Activated B cell treated with CpG ODN at 0.5 μM for 24 hours (primary cell): ENCODE measurements at places on chromosomes 5 and 9.

- peaks cover 63% of the 10 kb centered on the region for H3K4me1 ChIP-seq
- H3K36me3 ChIP-seq = peaks cover 44% of the 10 kb centered on the region
- H3K4me3 ChIP-seq = no peak overlapping the region
- H3K27me3 ChIP-seq = no peaks in the 10 kb centered on the region
- H3K27ac ChIP-seq = peak overlapping the region; percentile 7
- no peak for DNase-seq
Observed at GRCh38 chr5:56856541-56857178, 41.3 kb downstream of the MAP3K1 start.

- no peak overlapping the region for H3K4me3 ChIP-seq
- H3K36me3 ChIP-seq = no peaks in the 10 kb centered on the region
- H3K27ac ChIP-seq = no peak overlapping the region
- H3K27me3 ChIP-seq = peaks cover 30% of the 10 kb centered on the region
- no peaks in the 10 kb centered on the region for H3K4me1 ChIP-seq
- no peak for DNase-seq
Observed at GRCh38 chr5:135060021-135060420, 26.0 kb upstream of the PITX1 start.

DNA sequence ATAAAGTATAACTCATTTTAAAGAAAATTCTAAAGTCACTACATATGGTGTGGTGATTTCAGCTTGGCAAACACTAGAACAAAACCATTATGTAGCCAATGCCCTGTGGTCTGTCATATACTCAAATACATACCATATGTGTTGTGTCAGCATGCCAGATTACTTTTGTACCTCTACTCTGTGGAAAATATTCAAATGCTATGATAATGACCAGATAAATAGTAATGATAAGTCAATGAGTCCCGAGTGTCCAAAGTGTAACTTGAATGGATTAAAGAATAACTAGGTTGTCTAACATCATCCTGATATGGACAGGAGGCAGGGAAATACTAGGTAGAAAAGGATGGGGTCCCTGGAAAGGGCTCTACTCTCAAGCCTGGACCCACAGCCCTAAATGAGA lies 58.0 kb upstream of the IL6ST start:
- H3K27ac ChIP-seq = no peak overlapping the region
- DNase-seq = no peak
- H3K27me3 ChIP-seq = peaks cover 14% of the 10 kb centered on the region
- no peak overlapping the region for H3K4me3 ChIP-seq

- H3K4me3 ChIP-seq = peak overlapping the region; percentile 97
- H3K4me1 ChIP-seq = peaks cover 25% of the 10 kb centered on the region
- DNase-seq = no peak
- H3K27me3 ChIP-seq = no peaks in the 10 kb centered on the region
Observed at GRCh38 chr9:35102465-35102768, 514 bp downstream of the STOML2 start.

- no peaks in the 10 kb centered on the region for H3K27me3 ChIP-seq
- H3K36me3 ChIP-seq = peaks cover 29% of the 10 kb centered on the region
- H3K27ac ChIP-seq = no peak overlapping the region
- H3K4me1 ChIP-seq = no peaks in the 10 kb centered on the region
- no peak for DNase-seq
Observed at GRCh38 chr5:150645070-150645700, 4.7 kb downstream of the SYNPO start.

GRCh38 chr5:151617841-151618710 lies 26.9 kb upstream of the FAT2 start:
- H3K36me3 ChIP-seq = no peaks in the 10 kb centered on the region
- H3K27me3 ChIP-seq = peaks cover 32% of the 10 kb centered on the region
- no peak overlapping the region for H3K27ac ChIP-seq
- DNase-seq = no peak
- peaks cover 6% of the 10 kb centered on the region for H3K4me1 ChIP-seq

- no peaks in the 10 kb centered on the region for H3K36me3 ChIP-seq
- no peak overlapping the region for H3K4me3 ChIP-seq
- H3K27ac ChIP-seq = no peak overlapping the region
- no peaks in the 10 kb centered on the region for H3K4me1 ChIP-seq
Observed at GRCh38 chr9:1210954-1211353, 160.8 kb downstream of the DMRT2 start.
